ENCODE measurements at places on chromosomes 2 and 18. TPM values are rescaled to one million over a fixed set of nuclear protein-coding genes. Genes with fewer than 3 reads are reported as not detected.

DAPL1 gene
- total RNA-seq: not detected

SCYGR4 gene
- total RNA-seq: not detected

CMPK2 gene
- total RNA-seq: 1.8 TPM

C18orf54 gene
- 2.5 TPM for total RNA-seq

NT5DC4 gene
- total RNA-seq: not detected

ZSWIM2 gene
- total RNA-seq: not detected

TIGD1 gene
- total RNA-seq: 2.1 TPM

HOXD12 gene
- total RNA-seq: not detected

CCDC141 gene
- total RNA-seq: 8.6 TPM

IRS1 gene
- 29.1 TPM for total RNA-seq

ITGA4 gene
- 11.4 TPM for total RNA-seq

PLB1 gene
- total RNA-seq: 6.4 TPM

SYT4 gene
- total RNA-seq: 1.8 TPM

IL18RAP gene
- 1.3 TPM for total RNA-seq

ZNF385B gene
- 2.8 TPM for total RNA-seq

NMUR1 gene
- total RNA-seq: 0.16 TPM

INO80C gene
- 3.7 TPM for total RNA-seq

SLC16A14 gene
- 1.9 TPM for total RNA-seq
